Upper lobe of left lung (tissue), 6 donors: ENCODE measurements at places on chromosomes 1 and 21. TPM values are rescaled to one million over a fixed set of nuclear protein-coding genes. Genes with fewer than 3 reads are reported as not detected.

The CCDC17 gene
- total RNA-seq, result 45.9 TPM

The GRIK1 gene
- not detected for total RNA-seq

The ARTN gene
- 5.2 TPM for total RNA-seq

The CFAP141 gene
- total RNA-seq, result not detected

The RGS16 gene
- total RNA-seq, result 3.1 TPM

The RORC gene
- total RNA-seq, result 46.2 TPM

The SLAMF9 gene
- total RNA-seq, result not detected

The BARHL2 gene
- total RNA-seq, result not detected

The SPRR2A gene
- total RNA-seq, result not detected

The RGS8 gene
- 0.20 TPM for total RNA-seq

The DNALI1 gene
- total RNA-seq, result 37.1 TPM

The DR1 gene
- 49.1 TPM for total RNA-seq

The CLCNKB gene
- 0.55 TPM for total RNA-seq

DNA sequence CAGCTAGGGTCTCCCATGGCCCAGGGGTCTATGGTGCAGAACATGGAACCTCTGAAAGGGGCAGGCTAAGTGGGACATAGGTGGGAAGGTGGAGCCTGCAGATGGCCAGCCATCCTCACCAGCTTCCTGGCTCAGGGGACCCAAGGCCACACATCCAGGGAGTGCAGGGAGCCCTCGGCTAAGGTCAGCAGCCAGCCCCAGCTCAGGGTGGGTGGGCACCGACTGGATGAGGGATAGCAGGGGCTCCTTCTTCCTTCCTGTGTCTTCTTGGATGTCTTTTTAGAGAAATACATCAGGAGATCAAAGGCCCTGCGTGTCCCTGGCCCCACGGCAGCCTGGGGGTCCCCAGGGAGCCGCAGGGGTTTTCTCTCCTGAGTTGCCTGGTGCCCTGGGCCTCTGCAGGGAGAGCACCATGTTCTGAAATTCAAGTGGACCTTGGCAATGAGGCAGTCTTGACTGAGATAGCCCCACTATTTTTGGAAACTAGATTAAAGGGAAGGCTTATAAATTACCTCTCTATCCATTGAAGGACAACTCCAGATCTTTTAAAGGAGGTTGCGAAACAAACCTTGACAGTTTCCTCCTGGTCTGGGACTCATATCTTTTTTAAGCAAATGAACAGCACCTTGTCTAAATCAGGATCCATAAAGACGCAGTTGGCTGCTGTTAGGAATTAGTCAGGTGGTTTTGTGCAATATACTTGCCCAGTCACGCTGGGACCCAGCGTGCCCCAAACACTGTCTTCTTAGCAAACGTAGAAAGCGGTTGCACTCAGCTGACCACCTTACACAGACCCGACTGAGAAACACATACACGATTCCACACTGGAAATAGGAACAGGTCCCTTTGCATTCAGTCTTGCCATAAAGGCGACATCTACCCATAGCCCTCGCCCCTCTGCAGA is 242.3 kb downstream of the TOMM20 start:
- peak; percentile 60 for DNase-seq

DNA sequence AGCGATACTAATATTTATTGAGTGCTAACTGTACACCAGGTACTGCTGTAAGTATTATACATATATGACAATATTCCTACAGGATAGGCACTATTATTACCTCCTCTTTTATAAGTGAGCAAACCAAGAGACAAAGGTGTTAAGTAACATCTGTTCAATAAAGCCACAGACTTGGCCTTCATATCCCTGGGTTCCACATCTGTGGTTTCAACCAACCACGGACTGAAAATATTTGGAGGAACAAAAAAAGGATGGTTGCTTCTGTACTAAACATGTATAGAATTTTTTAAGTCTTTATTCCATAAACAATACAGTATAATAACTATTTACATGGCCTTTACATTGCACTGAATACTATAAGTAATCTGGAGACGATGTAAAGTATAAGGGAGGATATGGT is 95.1 kb downstream of the RERE start:
- DNase-seq, result no peak

DNA sequence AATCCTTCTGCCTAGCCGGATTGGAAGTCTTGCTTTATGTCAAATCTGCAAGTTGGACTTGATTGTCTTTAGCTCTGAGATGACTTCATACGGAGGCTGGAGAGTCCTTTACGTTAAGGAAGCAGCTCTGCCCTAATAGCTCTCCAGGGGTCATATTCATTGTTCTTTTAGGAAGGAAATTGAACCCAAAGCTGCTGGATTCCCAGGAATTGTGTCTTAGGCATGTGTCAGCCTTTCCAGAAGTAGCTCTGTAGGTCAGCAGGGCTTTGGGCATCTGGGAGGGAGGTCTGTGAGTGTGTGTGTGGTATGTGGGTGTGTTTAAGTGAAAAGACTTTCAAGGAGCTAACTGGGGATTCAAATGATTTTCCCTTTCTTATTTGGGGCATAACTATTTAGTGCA is 82.4 kb downstream of the ABCA4 start:
- DNase-seq, result no peak

DNA sequence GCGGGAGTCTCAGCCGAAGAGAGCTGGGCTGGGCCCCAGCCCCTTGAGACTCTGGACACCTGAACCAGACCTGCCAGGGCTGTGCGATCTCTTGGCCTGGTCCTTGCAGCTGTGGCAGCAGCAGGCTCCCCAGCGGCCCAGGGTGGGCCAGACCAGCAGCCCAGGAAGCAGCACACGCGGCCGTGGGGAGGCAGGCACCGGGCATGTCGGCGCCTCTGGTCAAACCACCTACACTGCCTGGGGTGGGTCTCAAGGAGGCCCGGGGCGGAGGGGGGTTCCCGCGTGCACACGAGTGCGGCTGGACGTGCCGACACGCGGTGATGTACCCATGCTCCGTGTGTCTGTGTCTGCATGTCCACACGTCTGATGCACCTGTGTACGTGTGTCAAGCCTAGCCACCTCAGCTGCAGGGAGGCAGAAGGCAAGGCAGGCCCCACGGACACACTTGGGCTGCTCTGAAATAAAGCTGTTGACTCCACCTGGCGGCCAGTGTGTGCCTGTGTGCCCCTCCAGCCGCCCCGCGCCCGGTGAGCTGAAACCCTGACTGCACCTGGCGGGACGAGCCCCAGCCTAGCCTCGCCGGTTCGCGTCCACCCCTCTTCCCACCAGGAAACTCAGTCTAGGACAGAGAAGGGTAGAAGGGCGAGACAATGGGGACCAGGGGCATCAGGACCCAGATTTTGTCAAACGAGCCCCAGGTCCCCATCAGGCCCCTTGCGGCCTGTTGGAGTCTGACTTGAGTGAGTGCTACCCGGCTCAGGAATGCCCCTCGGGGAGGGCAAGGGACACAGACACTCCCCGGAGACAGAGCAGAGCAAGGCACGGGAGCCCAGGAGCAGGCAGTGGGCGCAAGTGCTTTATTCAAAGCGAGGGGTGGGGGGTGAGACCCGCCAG is 11.6 kb downstream of the SCNN1D start:
- peak; percentile 89 for DNase-seq

GRCh38 chr1:14909273-14909672 is 244.3 kb upstream of the TMEM51 start:
- no peak for DNase-seq

DNA sequence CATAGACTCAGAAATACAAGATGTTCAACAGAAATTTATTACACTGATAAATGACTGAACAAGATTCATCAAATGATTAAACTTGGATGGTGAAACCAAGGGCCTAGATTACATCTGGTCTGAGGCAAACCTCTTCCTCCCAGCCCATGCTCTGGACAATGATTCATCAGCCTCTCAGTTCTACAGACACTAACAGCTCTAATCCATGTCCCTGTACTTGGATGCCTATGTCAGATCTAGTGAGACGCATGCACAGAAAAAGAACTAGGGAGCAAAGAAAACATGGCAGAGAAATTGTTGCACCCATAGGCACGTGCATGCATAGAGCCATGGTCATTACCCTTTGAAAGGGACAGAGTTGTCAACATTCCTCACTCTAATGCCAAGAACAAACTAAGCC is 250.1 kb downstream of the KCNH1 start:
- no peak for DNase-seq

- no peak for DNase-seq
These were observed 131.9 kb downstream of the CRB1 start for GRCh38 chr1:197399755-197400521.

- DNase-seq, result no peak
These were observed 223.2 kb downstream of the FOXD2 start for GRCh38 chr1:47661040-47661439.

- no peak for DNase-seq
These were observed 9.5 kb upstream of the BTG2 start for GRCh38 chr1:203295796-203296195.

DNA sequence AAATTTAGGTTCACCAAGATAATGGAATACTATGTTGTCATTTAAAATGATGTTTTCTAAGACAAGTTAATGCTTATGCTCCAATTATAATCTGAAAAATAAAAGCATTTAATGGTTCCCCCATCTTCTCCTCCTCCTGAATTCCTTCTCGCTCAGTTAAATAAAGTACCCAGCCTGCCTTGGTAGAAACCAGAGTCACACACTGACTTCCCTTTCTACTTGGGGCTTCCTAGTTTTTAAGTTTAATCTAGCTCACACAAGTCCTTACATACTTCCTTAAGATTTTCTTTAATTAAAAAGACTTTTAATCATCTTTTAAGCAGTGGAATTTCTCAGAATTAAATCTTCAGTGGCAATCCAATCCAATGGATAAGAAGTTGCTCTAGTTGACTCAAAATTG is 32.9 kb downstream of the CD58 start:
- no peak for DNase-seq

- peak; percentile 43 for DNase-seq
These were observed 13.7 kb downstream of the FGR start for GRCh38 chr1:27621051-27621920.

GRCh38 chr1:74505928-74506710 is 6.3 kb downstream of the LRRC53 start:
- no peak for DNase-seq

GRCh38 chr1:31064111-31064717 is 1.3 kb downstream of the PUM1 start:
- DNase-seq, result no peak

- DNase-seq, result no peak
These were observed 9.5 kb downstream of the RUNX3 start for GRCh38 chr1:24920533-24920925.

- no peak for DNase-seq
These were observed 115.5 kb upstream of the KLHDC7A start for GRCh38 chr1:18365099-18365705.

DNA sequence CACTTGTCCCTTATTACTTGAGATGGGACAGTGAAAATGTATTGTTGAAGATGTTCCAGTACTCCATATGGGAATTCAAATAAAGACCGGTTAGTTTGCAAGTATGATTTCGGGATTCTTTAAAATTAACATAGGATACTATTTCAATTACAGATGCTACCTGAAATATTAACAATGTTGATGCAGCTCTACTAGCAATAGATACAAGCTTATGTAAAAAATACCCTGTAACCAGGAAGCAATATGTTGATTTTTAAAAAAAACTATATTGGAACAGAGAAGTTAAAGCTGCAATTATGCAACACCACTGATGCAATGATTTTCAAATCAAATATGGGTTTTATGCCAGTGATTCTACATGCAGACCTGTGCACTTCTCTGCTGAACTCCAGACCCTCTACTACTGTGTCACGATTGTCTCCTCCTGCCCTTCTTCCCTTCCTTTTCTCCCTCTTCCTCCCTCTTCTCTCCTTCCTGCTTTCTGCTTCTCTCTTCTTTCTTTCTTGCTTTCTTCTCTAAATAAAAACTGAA is 179.2 kb downstream of the ATP6V1G3 start:
- DNase-seq, result no peak

- DNase-seq, result no peak
These were observed 172.7 kb downstream of the TPR start for GRCh38 chr1:186202271-186202764.

- DNase-seq, result no peak
These were observed 975.7 kb downstream of the TTLL7 start for GRCh38 chr1:83023212-83023611.
